ENCODE measurements at places on chromosomes 7 and 10. TPM values are rescaled to one million over a fixed set of nuclear protein-coding genes. Genes with fewer than 3 reads are reported as not detected.

The C7orf25 gene
- 6.6 TPM for total RNA-seq

The DDC gene
- total RNA-seq: not detected

The EVX1 gene
- total RNA-seq: not detected

The RBM20 gene
- total RNA-seq: under 0.01 TPM

The ANKRD30A gene
- total RNA-seq: not detected

The ANKRD22 gene
- under 0.01 TPM for total RNA-seq

The PAX4 gene
- not detected for total RNA-seq

The GIMAP1 gene
- total RNA-seq: 0.09 TPM

The ATOH7 gene
- not detected for total RNA-seq

The HMX2 gene
- total RNA-seq: not detected

The GRM8 gene
- total RNA-seq: not detected

The ANXA8L1 gene
- 0.17 TPM for total RNA-seq

The MEIG1 gene
- 0.52 TPM for total RNA-seq

The SFTPD gene
- not detected for total RNA-seq

The PLXNA4 gene
- 2.5 TPM for total RNA-seq

The FAM25G gene
- total RNA-seq: not detected

The LIPK gene
- total RNA-seq: not detected

All from bronchial smooth muscle cell (primary cell).